ENCODE measurements at places on chromosomes 7 and 10. TPM values are rescaled to one million over a fixed set of nuclear protein-coding genes. Genes with fewer than 3 reads are reported as not detected.

DNA sequence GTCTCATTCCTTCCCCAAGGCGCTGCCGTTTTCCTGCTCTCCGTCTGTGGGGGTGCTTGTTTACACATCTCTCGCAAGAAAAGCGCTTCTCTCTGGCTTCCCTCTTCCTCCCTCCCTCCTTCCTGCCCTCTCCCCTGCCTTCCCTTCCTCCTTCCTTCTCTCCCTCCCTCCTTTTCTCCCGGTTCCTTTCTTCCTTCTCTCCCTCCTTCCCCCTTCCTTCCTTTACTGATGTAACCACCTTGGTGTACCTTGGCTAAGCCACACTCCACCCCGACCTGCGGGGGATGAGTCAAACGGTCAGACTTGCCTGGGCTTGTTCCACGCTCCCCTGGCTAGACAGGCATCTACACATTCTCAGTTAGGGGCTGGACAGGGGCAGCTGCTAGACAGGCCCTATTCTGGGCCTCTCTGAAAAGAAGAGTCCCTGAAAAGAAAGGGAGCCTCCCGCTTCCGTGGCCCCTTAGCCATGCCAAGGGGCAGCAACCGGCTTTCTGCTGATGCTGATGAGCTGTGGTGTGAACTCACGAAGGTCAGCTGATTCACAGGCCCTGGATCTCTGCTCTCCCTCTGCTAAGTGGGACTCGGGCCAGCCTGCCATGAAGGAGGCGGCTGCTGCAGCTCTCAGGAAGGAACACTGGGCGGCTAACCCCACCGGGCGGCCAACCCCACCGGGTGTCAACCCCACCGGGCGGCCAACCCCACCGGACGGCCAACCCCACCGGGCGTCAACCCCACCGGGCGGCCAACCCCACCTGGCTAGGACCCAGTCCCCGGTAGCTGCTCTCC, 216.8 kb downstream of the TCERG1L start:
- no peak for DNase-seq

DNA sequence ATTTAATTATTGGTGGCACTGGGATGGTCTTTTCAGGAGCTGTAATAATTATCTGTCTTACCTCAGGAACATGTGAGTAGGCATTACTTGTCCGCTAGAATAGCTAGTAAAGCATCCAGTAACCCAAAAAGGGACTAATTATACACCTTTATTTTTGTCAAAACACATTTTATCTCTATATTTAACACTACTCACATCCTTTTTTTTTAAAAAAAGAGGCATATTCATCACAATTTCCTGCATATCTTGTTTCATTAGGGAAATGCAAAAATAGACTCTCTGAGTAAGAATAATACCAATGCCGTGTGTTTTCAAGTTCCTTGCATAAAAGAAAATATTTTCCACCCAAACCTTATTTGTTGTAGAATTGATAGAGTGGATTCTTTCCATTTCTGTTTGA, 99.5 kb downstream of the VTI1A start:
- DNase-seq: no peak

GRCh38 chr10:47104151-47104605, 192.9 kb downstream of the PTPN20 start:
- no peak for DNase-seq

- DNase-seq: no peak
These were observed 221.2 kb upstream of the LYZL1 start for GRCh38 chr10:29067628-29068027.

GRCh38 chr10:5964736-5965135, 12.6 kb downstream of the IL15RA start:
- no peak for DNase-seq

GRCh38 chr7:20597339-20597738, 18.1 kb upstream of the ABCB5 start:
- no peak for DNase-seq

GRCh38 chr10:49653273-49653929, 26.1 kb upstream of the C10orf53 start:
- DNase-seq: no peak

- DNase-seq: no peak
These were observed 239.7 kb downstream of the FANK1 start for GRCh38 chr10:126135941-126136595.

GRCh38 chr10:127851661-127852194, 41.0 kb downstream of the CLRN3 start:
- DNase-seq: no peak

DNA sequence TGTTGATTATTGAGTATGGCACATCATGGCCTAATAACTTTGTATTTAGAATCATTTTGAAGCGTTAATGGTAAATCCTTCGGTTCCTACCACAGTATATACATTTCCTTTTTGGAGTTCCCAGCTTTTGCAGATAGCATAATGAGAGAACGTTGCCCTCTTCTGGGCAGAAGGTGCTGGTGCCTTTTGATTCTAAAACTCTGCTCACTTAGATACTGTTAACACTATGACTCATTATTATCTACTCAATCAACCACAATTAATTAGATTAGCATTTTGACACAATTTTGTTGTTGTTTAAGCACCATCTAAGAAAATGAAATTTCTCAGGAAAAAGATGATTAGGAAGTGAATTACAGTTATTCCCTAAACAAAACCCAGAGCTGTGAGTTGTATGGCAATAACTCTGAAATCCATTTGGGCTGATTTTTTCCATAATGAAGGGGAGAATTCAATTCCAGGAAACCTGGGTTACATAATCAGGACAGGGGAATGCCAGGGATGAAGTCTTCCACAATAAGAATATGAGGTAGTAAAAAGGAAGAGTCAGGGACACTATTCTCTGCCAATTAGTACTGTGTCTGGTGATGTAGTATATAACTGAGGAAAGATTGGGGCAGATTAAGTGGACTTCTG, 11.5 kb upstream of the DLD start:
- DNase-seq: no peak

DNA sequence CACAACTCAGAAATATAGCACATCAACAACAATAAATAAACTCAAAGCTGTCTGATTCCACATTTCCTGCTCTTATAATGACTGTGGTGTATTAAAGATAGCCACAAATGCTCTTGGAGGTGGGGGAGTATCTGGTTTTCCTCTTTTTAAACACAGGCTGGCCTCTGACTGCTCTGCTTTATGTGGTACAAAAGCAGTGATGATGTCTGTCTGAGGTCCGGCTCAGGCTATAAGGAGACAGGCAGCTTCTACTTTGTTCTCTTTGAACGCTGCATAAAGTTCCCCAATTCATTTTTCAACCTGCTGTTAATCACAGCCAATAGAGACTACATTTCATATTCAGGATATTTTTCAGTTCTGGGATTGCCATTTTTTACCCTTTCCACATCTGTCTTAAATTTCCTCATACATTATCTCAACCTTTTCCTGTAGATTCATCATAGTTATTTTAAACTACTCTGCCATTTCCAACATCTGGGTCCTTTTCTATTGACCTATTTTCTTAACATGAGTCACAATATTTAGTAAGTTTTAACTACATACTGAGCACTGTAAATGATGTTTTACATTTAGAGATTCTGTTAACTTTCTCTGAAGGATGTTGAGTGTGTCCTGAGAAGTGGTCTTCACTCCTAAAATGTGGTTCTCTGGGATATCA, 64.9 kb downstream of the CRPPA start:
- no peak for DNase-seq

DNA sequence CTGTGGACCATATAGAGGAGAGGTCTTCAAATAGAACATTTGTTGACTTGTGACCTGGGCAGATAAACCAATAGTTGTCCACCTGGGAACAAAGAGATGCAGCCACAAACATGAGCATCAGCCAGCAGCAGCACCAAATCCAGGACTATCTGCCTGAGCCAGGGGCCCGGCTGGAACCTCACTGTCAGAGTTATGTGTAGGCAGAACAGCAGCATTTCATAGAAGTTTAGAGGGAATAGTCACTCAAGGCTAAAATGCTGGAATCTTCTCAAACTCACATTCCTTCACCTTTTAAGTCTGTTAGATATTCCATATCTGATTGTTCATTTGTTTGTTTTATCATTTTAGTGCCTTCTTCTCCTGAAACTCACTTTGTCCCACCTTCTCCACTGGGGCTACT, 72.2 kb upstream of the IL6 start:
- no peak for DNase-seq

DNA sequence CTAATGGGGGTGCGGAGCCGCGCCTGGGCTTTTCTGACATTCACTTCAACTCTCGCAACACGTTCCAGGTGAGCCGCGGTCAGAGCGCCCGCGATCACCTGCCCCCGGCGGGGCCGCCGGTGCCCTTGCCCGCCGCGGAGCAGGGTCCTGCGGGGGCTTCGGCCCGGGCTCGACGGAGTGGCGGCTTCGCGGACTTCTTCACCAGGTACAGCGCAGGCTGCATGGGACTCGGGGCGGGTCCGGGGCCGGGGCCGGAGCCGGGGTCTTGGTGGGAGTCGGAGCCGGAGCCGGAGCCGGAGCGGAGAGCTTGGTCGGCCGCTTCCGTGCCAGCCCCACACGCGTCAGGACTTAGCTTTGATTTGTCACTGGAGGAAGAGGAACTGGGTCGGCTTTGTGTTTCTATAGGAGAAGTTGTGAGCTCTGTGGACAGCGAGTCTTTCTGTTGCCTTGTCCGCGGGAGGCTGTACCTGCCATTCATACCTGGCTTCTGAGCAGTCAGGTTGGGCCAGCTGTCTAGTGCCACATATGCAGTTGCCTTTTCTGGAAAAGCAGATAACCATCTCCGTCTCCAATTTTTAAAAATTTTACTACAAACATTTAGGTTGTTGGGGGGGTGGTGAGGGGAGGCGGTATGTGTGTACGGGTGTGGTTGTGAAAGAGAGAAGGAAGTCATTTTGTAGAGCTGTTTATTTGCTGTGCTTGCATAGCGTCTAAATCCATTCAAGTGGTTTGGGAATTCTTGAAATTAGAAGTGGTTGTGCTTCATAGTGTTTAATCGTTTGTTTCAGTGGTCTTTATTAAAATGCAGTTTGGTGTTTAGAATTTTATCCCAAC, 1.3 kb downstream of the TBC1D12 start:
- DNase-seq: peak; percentile 50

DNA sequence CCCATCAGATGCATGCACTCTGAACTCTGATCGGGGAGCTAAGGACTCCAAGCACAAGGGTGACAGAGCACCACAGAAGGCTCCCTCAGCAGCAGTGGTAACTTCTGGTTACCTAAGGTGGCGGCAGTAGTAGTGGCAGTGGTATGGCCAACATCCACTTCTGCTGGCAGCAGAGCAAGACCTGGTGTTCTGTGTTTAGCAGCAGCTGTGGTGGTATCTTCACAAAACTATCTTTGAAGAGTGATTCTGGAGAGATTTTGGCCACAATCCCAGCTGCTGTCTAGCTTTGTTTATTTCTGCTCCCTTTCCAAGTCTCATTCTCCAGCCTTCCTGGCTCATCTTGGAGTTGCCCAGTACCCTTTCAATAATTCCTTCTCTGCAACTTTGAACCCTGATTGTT, 102.4 kb upstream of the LRGUK start:
- no peak for DNase-seq

GRCh38 chr10:20817116-20817515, 80.0 kb downstream of the NEBL start:
- no peak for DNase-seq

- DNase-seq: no peak
These were observed 25.4 kb upstream of the NPVF start for GRCh38 chr7:25253714-25254113.

- DNase-seq: no peak
These were observed 77.6 kb downstream of the CLRN3 start for GRCh38 chr10:127815147-127815546.

DNA sequence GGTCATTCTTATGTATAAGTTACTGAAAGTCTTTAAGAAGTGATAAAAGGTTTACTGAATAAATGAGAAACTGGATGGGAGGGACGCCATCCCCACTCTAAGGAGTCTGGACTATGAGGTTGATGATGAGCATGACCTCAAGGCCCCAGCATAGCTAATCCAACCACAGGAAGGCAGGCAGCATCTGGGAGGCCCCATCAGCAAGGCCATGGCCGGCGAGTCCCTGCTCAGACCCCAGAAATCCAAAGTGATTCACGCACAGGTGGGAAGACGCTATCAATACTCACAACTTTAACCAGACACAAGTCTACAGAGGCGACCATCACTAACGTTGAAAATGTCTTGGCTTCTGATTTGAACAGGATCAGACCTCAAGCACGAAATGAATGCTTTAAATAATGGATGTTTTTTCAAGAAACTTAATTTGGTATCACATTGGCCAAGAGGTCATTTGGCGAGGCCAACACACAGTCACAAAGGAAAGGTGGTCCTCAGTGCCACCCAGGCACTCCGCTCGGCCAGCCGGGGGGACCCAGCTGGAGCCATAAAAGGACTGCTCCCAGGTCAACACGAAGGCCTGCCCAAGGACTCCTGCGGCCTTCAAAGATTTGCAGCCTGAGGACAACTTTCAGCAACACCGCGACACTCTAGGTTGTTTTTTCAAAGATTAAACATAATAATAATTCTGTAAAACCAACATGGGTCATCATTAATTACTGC, 228.5 kb downstream of the PTPRN2 start:
- DNase-seq: no peak

DNA sequence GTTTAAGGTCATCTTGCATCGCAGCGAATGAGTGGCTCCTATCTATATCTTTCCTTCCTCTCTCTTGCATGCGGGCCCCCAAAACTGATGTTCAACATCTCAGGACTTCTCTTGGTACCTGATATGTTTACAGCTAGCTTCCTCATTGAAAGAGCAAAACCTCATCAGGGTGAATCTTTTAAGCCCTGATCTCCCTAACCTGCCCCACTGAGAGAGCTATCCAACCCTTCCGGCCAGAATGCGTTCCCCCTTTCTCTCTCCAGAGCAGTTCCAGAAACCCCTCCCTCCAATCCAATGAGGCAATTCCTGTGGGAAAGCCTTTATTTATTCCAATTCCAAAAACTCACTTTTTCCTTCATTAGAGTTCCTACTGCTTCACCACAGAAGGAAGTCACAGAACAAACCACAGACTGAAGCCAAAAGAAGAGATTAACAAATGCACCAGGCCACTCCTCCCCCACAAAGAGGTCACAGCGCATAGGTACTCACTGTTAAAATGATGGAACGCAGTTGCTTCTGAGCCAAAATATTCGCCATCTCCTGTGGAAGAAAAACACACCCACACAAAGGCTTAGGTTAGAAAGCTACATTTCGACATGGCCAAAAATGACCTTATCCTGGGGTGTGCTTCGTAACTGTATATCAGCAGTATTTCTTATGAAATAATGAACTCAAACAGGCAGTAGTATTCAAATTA, 232.4 kb downstream of the ELMO1 start:
- DNase-seq: no peak

The MACC1 gene
- under 0.01 TPM for total RNA-seq

The RPEL1 gene
- 0.13 TPM for total RNA-seq

The STK32C gene
- 12.5 TPM for total RNA-seq

The UNC5B gene
- total RNA-seq: 8.0 TPM

The NRG3 gene
- 0.04 TPM for total RNA-seq

The SHTN1 gene
- total RNA-seq: 3.2 TPM

The ARHGAP19 gene
- 12.3 TPM for total RNA-seq

The AKR1C2 gene
- total RNA-seq: 2.5 TPM

The CLDN12 gene
- total RNA-seq: 4.6 TPM

The RNLS gene
- 7.1 TPM for total RNA-seq

The AGMO gene
- total RNA-seq: not detected

The RPP38 gene
- 13.2 TPM for total RNA-seq

The GDF10 gene
- not detected for total RNA-seq

The ITPRID1 gene
- total RNA-seq: not detected

The CALHM3 gene
- total RNA-seq: not detected

The TDRD1 gene
- not detected for total RNA-seq
